HuH-7.5 (cell line): ENCODE measurements at places on chromosomes 7 and 10.

DNA sequence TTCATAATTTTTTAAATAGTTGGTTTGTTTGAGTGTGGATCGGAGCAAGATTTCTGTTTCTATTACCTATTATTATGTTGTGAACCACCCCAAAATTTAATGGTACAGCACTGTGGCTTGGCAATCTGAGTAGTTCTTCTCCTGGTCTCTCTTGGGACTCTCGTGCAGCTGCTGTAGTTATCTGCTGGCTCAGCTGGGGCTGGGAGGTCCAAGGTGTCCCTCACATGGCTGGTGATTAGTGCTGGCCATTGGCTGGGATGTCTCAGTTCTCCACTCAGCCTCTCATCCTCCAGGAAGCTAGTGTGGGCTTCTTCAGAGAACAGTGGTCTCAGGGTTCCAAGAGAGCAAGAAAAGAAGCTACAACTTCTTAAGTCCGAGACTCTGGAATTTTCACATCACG lies 15.4 kb downstream of the NPFFR1 start:
- DNase-seq = no peak

DNA sequence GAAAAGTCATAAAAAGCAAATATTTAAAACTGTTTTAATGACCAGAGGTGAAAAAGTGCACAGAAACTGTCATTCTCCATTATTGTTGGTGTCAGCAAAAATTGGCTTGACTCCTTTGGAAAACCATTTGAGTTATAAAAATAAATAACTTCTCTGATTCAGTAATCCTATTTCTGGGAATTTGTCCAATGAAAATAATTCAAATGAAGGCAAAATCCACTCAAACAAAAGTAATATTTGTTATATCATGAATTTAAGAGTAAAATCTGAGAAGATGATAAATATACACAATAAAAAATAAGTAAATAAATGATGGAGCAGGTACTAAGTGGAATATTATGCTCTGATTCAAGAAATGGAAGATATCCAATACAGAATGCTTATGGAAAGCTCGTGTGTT lies 326.6 kb upstream of the KLF6 start:
- DNase-seq = no peak

DNA sequence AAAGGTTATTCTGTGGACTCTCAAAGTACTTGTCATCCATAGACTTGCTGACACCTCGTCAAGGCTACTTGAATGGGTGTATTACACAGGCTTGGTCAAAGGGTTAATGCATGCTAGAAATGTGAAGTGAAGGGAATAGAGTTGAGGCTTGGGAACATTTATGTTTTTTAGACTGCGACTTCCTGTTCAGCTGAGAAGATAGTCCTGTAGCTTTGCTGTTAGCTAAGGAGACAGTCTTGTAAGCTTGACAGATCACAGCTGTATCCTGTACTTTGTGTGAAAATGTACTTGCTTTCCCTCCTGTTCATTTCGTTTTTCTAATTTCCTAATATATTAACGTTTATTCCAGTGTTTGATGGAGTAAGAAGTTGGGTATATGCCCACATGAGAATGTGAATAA lies 52.1 kb downstream of the ADD3 start:
- no peak for DNase-seq

- no peak for DNase-seq
Observed at GRCh38 chr10:78462176-78462575, 428.5 kb downstream of the RPS24 start.

GRCh38 chr7:97064972-97065587 lies 40.4 kb upstream of the DLX5 start:
- peak; percentile 27 for DNase-seq

DNA sequence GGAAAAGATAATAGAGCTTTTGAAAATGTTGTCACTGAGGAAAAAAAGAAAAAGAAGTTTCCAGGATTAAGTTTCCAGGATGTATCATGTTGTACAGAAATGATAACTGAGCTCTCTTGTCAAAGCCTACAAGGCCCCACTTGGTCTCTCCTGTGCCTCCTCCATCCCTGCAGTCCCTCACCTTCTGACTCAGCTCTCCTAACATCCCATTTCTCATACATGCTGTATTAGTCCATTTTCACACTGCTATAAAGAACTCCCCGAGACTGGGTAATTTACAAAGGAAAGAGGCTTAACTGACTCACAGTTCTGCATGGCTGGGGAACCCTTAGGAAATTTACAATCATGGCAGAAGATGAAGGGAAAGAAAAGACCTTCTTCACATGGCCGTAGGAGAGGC lies 3.8 kb upstream of the DGKI start:
- no peak for DNase-seq

GRCh38 chr7:91880016-91880412 lies 488 bp downstream of the MTERF1 start:
- DNase-seq = no peak

DNA sequence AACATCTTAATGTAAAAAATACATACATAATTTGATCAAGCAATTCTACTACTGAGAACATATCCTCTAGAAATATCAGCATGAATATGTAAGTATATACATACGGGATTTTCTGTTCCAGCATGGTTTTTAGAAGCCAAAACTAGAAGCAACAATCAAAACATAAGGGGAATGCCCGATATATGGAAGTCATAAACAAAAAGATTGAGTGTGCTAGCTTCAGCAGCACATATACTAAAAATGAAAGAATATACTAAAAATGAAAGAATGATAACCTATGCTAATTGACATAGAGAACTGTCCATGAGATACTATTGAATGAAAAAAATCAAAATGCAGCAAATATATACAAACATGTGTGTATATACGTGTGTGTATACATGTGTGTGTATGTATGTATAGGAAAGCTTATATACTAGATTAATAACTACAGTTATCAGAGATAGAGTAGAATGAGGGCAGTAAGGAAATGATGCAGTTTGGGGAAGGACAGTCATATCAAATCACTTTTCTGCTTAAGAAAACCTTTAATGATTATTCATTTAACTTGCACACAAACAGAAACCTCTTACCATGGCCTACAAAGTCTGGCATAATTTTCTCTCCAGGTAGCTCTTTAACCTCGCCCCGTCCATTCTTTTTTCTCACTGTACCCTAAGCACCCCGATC lies 72.9 kb downstream of the NPY start:
- DNase-seq = no peak

DNA sequence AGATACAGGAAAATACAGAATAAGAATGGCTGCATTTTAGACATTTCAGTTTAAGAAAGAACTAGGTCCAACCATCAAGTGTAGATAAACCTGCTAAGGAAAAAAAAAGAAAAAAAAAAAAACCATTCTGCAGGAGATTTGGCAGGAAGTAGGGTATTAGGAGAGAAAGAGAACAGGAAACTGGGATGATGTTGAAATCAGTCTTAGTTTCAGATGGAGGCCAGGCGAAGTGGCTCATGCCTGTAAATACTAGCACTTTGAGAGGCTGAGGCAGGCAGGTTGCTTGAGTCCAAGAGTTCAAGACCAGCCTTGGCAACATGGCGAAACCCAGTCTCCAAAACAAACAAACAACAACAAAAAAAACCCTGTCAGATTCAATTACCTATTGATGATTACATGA lies 120.2 kb downstream of the RAB11FIP2 start:
- DNase-seq = no peak

GRCh38 chr10:7107285-7107684 lies 303.5 kb downstream of the SFMBT2 start:
- DNase-seq = no peak

- no peak for DNase-seq
Observed at GRCh38 chr7:25391961-25392587, 163.8 kb upstream of the NPVF start.

DNA sequence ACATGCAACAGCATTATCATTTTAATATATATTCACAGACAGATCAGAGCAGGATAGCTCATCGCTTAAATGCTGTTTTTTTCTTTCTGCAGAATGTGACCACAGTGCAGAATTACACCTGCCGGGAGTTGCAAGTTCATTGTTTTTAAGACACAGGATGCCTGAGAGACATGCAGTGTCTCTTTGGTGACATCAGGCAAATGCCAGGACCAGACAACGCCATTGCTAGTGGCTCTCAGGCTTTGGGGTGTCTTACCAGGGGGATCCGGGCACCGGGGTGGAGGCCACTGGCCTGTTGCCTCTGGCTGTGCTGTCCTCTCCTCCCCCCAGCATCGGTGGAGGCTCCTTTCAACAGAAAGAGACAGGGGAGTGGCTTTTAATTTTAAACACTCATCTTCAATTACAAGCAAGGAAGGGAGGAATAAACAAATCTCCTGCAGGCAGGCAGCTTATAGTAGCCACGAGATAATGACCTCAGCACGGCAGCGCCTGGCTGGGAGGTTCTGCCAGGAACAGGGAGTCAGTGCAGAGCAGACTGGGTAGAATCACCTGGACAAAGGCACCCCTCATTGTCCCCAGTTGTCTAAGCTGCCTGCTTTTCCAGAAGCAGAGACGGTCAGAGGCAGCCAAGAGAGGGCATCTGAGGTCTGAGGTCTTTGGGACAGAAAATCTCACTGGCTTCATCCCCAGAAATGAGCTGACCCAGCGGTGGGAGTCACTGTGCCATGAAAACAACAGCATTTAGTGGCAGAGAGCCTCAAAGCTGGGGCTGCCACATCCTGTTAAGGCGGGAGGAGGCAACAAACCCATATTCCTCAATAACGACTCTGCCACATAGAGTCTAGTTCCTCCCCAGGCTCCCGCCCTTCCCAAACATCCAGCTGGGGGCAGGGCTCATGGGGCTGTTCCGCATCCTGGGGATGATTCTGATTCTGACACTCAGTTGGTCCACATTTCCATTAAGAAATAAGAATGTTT lies 148.4 kb downstream of the TCERG1L start:
- no peak for DNase-seq

GRCh38 chr10:7767209-7767608 lies 20.6 kb downstream of the KIN start:
- DNase-seq = no peak

- DNase-seq = no peak
Observed at GRCh38 chr10:17031637-17032635, 97.7 kb downstream of the CUBN start.

DNA sequence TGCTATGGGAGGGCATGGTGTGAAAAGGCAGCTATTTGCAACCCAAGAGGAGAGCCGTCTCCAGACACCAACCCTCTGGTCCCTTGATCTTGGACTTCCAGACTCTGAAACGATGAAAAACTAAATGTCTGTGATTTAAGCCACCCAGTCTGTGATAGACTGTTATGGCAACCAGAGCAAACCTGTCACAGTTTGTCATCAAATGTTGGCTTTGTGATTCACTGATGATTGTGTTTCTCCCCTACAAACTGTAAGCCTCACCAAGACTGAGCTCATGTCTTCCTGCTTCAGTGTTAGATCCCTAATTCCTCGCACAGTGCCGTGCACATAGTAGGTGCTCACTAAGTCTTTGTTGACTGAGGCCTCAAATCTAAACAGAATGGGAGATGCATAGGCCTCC lies 224.6 kb upstream of the PITRM1 start:
- no peak for DNase-seq

DNA sequence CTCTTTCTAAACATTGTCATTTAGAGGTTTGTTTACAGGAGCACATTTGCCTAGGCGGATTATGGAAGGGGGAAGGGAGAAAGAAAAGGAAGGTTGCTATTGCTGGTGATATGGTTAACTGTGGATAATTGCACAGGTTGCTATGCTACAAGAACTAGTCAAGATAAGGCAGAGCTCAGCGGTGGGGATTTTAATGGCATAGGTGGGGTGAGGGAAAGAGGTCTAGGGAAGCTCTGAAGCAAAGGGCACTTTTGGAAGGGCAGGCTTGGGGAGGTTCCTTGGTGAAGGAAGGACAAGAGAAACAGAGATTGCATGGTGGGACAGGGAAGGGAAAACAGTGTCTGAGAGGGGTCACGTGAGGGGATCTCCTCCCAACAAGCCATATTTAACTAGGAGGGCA lies 19.5 kb downstream of the HYAL4 start:
- DNase-seq = no peak

DNA sequence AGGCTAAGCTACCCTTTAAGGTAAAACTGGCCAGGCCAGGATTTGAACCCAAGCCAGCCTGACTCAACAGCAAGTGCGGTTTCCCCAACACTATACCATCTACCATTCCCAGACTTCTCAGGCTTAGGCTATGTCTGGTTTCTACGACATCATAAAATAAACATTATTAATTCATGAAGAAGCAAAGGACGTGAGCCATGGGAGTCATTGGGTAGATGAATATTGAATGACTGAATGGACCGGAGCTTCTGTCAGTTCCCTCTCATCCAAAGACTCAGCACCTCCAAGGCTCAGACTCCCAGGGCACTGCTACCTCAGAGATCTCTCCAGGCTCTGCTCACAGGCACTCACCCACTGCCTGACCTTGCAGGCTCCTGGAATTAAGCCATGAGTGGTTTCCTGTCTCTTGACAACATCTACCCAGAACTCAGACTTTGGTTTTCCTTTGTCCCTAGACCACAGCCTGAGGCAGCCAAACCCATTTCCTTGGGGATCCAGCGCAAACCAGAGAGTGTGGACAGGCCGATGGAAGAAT lies 64.6 kb upstream of the STEAP1B start:
- DNase-seq = no peak

DNA sequence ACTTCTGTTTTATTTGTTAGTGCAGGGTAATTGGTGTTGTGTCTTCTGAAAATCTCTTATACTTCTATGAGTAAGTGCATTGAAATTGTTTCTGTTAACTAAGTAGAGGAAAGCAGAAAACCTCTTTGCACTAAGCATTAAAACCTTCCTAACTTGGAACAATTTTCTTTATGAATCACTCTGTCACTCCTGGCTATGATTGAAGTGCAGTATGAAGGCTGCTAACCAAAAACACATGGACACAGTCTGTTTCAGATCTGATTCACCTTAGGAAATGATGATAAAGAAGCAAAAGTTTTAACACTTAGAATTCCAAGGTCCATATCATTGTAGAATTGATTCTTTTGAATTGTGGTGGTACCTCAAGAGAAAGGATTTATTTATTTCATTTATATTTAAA lies 41.9 kb downstream of the MET start:
- no peak for DNase-seq

DNA sequence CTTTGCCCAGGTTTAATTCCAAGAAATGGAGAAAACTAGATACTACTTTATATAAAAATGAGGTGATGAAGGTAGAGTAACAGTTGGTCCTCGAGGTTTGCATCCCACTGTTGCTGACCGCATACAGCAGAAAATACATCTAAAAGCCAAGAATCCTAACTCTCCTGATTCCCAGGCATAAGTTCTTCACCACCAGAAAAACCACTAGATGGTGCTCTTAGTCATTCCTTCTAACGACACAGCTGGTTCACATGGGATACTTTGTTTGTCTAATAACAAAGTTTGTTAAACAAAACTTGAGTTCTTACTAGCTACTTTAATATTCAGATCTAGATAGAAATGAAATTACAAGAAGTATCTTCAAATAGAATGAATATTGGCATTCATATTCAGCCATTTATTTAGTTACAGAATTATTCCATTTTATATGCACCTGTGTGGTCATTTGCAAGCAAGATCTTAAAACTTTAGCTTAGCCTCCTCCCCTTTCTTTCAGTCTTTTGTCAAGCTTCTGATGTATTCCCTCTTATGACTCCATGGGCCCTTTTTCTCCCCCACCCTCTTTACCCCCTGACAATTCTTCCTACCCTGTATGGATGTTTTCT lies 54.1 kb upstream of the CYP26C1 start:
- peak; percentile 16 for DNase-seq

DNA sequence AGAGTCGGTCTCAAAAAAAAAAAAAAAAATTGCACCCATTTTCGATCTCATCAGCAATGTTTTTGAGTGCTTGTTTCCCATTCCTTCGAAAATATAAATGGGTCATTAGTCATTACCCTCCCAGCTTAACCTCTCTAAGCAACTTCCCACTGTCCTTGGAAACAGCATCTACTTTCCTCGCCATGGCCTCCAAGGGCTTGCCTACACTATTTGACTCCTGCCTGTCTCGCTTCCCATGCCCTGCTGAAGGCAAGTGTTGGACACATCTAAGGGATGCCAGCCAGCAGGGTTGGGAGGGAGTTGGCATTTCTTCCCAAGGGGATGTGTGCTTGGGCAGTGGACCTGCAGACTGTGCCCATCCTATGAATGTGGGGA lies 12.7 kb upstream of the RHBDD2 start:
- DNase-seq = no peak
